HTR-8/SVneo (cell line): ENCODE measurements at places on chromosomes 2 and 18.

DNA sequence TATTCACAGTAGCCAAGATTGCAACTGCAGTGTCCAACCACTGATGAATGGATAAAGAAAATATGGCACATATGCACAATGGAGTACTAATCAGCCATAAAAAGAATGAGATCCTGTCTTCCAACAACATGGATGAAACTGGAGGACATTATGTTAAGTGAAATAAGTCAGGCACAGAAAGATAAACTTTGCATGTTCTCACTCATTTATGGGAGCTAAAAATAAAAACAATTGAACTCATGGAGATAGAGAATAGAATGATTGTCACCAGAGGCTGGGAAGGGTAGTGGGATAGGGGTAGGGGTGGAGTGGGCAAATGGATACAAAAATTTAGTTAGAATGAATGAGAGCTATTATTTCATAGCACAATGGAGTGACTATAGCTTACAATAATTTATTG, 305.5 kb upstream of the ETAA1 start:
- DNase-seq, result no peak

GRCh38 chr2:38733300-38733971, 17.7 kb downstream of the SRSF7 start:
- no peak for DNase-seq

GRCh38 chr2:24937236-24937635, 17.2 kb upstream of the ADCY3 start:
- DNase-seq, result no peak

DNA sequence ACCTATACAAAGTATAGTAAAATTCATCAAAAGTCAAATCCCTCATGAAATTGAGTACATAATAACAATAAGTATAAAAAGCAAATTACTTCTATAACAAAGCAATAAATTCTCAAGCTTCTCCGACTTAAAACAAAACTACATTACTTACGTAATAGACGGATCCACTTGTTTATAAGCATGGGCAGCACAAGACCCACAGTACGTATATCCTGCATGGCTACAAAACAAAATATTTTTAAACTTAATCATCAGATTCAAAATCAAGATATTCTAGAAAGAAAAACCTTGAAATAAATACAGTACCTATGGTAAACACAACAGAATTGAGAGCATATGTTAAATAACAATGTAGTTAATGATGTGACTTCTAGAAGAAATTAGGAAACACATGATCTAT, 78.9 kb downstream of the MEMO1 start:
- DNase-seq, result no peak

GRCh38 chr2:9390991-9391390, 32.3 kb downstream of the ITGB1BP1 start:
- no peak for DNase-seq

DNA sequence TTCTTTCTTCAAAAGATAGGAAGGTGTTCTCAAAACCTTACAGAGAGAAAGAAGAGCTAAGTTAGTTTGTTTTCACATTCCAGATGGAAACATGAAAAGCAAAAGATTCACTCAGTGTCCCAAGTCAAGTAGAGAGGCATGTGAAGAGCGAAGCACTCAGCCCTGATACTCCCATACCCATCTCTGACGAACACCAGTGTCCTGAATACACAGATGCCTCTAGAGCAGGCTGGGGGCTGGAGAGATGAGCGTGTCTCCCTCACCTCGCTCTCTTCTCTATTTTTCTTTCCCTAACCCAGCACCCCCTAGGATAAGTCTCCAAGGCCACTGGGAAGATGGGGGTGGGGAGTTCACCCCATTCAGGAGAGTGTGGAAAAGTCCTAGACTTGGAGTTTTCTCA, 227.8 kb downstream of the TMEM163 start:
- no peak for DNase-seq

DNA sequence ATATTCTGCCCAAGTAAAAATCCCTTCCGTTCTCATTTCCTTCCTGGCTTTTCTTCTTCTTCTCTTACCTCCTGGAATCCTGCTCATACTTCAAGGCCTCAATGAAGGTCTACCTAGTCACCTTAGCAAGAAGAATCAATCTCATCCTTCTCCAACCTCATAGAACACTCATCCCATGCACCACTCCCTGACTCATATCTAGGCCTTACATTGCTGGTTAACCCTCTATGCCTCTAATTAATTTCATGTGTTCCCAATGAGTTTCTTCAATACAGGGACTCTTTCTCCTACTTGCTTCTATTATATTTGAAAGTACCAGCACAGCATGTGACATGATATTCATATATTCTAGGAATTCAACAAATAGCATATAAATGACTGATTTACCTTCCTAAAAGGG, 63.0 kb downstream of the BCL11A start:
- no peak for DNase-seq

- no peak for DNase-seq
Measured at GRCh38 chr2:235587202-235587601, 93.4 kb downstream of the AGAP1 start.

DNA sequence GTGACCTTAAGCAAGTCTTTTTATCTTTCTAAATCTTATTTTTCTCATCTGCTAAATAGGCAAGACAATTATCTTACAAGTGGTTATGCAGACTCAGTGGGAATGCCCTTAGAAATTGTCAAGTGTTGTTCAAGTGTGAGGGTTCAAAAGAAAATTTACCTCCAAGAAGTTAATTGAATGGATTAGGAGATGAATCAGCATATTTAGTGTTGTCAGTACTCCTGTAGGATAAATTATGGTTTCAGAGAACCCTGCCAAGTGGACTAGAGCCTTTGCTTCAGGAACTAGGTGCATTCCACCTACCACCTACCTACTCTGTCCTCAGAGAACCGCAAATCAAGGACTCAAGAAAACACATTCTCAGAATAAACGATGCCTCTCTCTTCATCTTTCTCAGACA, 69.8 kb upstream of the KCTD1 start:
- no peak for DNase-seq
